Mesenchymal stem cell (in vitro differentiated cells and primary cell): ENCODE measurements at places on chromosomes 6 and 20.

- DNase-seq: peak; percentile 92
These were observed at the start of gene SLC9A8 for GRCh38 chr20:49812507-49813304. TSS of gene SLC9A8 (plus strand) at chr20:49812828. CDS start at chr20:49812923, 95 bp downstream.

GRCh38 chr6:14174996-14175395 lies 57.4 kb downstream of the CD83 start:
- DNase-seq: no peak

- no peak for DNase-seq
These were observed 184.3 kb upstream of the CST7 start for GRCh38 chr20:24764794-24765202.

DNA sequence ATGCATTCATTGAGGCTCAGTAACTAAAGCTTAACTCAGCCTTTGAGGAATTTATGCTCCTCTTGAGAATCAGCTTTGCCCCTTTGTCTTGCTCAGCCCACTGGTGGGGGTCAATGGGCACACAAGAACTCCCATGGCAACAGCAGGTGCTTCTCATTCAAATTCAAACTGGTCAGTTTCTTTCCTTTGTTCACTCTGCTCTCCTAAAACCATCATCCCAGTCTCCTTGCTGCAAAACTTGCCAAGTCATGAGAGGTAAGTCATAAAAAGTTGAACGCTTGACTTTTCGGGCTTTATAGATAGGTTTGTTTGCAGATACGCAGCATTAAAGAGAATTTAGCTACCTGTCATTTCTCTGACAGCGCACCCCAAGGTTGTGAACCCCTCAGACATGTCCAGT lies 146.8 kb downstream of the TFAP2A start:
- DNase-seq: no peak

GRCh38 chr20:50041246-50041873 lies 58.6 kb downstream of the SNAI1 start:
- no peak for DNase-seq

- DNase-seq: peak; percentile 65
These were observed 129.9 kb downstream of the LPA start for GRCh38 chr6:160534050-160534696.

GRCh38 chr6:43934803-43935602 lies 165.0 kb downstream of the VEGFA start:
- DNase-seq: no peak

GRCh38 chr6:156279261-156279969 lies 497.8 kb upstream of the ARID1B start:
- peak; percentile 1 for DNase-seq

GRCh38 chr6:157263146-157263545 lies 60.2 kb downstream of the TMEM242 start:
- no peak for DNase-seq

- peak; percentile 75 for DNase-seq
These were observed 11.3 kb downstream of the DIDO1 start for GRCh38 chr20:62914970-62915457.

GRCh38 chr20:19363476-19363875 lies 151.0 kb downstream of the SLC24A3 start:
- no peak for DNase-seq

DNA sequence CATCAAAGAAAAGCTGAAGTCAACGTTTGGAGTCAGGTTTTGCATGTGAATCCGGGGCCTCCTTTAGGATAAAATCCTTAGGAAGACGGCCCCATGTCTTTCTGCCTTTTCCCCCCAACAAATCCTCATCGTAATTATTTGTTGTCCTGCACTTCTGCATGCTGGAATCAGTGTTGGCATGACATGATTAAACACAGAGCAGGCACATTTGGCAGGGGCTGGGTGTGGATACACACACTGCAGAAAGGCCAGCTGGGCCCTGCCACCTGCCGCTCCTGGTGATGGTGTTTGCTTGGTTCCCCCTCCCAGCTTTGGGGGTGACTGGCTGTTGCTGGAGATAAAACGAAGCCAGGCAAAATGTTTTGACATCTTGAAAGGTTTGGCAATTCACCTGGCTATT lies 46.3 kb upstream of the FOXA2 start:
- DNase-seq: no peak

- no peak for DNase-seq
These were observed 206.8 kb upstream of the SOX4 start for GRCh38 chr6:21386744-21387143.

DNA sequence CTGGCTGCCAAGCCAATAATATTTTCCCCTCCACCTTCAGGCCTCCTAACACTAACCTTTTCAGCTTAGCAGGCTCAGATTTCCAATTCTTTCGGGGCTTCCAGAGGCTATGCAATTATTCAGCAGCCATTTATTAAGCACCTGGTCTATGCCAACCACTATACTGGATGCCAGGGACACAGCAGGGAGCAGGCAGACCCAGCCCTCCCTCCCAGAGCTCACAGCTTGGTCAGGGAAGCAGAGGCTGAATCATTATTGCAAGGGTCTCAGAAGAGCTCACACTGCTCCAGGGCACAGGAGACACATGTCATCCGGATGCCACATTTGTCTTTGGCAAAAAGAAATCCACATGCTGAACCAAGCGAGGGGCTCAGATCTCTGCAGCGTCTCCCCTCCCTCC lies 1.3 kb downstream of the BPIFB1 start:
- no peak for DNase-seq

- DNase-seq: no peak
These were observed 107.0 kb downstream of the STXBP5 start for GRCh38 chr6:147311218-147311617.

- no peak for DNase-seq
These were observed 106.3 kb upstream of the RIPOR2 start for GRCh38 chr6:25042036-25042521.

- peak; percentile 98 for DNase-seq
These were observed 42.3 kb downstream of the HIVEP2 start for GRCh38 chr6:142902636-142903053.

DNA sequence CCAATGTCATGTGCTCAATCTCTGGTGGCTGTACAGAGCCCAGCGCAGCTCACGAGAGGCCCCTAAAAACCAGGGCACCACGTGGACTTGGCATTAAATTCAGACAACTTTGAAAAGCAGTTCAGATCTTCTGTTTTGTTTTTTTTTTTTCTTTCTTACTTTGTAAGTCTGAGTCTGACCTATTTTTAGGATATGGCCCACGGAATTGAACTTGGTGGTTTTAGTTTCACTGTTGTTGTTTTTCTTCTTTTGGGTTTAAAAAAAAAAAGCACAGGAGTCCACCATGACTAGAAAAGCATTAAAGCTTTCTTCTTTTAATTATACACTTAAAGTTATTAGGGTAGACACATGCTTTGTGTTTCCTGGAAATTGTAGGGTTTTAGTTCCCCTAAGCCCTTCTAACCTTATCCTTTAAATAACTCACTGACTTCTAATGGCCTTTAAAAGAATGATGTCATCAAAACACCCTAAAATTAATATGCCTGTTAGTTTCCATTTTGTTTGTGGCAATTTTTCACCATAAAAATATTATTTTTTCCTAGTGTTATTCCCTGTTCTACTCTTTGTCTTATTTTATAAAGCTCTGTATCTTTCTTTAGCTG lies 48.5 kb upstream of the CCN2 start:
- DNase-seq: no peak
